NCI-H2081 (cell line): ENCODE measurements at places on chromosomes 5 and 9.

DNA sequence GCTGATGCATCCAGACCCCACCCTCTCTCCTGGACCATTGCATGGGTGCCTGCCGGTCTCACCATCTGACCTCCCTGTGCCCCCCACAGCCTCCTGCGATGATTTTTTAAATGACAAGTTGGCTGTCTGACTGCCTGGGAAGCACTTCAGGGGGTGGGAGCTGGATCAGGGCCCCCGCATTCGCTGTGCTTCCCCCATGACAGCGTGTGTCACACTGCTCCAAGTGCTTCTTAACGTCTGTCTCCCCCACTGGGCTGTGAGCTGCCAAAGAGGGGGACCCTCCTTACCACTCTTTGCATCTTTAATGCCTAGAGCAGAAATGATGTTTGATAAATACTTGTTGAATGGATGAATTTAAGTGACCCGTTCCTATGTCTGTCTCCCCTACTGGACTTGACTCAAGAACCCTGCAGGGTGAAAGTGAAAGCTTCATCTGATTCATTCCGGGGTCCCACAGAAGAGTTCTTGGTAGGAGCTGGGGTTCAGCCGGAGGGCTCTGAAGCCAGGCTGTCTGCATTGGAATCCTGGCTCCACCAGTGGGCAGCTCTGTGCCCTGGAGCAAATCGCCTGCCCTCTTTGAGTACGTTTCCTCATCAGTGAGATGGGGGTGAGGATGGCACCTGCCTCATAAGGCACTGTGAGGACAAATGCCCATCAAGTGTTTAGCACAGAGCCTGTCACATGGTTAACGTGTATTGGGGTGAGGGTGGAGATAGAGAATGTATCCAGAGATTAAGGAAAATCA, 7.6 kb upstream of the EGR1 start:
- no peak for DNase-seq

DNA sequence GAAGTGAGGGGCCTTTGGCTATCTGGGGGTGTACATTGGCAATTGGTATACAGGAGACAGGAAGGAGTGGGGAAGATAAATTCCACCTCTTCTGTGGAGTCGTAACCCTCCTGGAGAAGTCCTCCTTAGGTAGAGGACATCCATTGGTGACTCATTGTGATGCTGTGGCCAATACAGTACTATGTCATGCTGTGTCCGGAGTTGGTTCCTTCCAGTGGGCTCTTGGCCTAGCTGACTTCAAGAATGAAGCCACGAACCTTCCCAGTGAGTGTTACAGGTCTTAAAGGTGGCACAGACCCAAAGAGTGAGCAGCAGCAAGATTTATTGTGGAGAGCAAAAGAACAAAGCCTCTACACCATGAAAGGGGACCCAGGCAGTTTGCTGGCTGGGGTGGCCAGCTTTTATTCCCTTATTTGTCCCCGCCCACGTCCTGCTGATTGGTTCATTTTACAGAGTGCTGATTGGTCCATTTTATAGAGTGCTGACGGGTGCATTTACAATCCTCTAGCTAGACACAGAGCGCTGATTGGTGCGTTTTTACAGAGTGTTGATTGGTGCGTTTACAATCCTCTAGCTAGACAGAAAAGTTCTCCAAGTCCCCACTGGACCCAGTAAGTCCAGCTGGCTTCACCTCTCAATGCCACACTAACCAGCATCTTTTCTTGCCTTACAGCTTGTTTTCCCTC, 37.3 kb upstream of the FBP1 start:
- no peak for DNase-seq

- DNase-seq: no peak
These were observed 887 bp downstream of the GDA start for GRCh38 chr9:72150127-72150526.

- no peak for DNase-seq
These were observed 108.5 kb downstream of the EBF1 start for GRCh38 chr5:158990979-158991775.

DNA sequence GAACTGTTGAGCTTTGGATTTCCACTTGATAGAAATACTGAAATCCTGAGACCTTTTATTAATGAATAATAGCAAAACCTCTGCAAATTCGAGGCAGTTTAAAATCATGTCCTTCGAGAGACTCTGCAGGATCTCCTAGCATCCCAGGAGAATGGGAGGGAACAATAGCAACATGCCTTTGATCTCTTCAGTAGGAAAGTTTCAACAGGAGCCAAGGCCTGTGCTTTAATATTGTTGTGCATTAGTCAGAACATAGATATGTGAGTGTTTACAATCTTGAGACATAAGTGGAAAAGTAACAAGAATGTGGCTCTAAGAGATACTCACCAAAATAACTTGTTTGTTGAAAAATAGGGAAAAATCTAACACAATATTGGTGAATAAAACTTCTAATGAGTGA, 83.3 kb upstream of the LHFPL2 start:
- DNase-seq: no peak

DNA sequence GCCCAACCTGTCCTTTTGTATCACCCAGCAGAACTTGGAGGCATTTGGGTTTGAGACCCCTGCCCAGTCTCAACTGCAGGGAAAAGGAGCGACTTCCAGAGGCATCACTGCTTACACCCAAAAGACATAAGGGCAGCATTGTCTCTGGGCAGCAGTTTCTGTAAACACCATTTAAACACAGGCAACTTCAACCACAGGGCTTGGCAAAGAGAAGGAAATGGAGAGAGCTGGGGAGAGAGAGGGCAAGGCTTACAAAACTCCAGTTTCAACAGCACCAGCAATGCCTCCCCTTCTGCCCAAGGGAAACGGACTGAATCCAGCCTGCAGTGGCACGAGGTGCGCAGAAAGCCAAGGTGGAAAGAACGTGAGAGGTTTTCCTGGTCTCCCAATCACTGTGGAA, 147.6 kb downstream of the ROR2 start:
- DNase-seq: no peak

DNA sequence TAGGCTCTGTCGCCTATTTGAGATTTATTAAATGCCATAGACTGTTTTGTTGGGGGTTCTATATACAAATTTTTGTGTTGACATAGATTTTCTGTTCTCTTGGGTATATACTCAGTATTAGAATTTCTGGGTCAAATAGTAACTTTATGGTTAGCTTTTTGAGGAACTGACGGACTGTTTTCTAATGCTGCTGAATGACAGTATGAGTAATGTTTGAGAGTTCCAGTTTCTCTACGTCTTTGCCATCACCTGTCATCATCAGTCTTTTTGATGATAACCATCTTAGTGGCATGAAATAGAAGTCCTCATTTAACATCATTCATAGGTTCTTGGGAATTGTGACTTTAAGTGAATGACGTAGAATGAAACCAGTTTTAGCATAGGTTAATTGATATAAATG, 60.1 kb downstream of the CCDC171 start:
- DNase-seq: no peak

DNA sequence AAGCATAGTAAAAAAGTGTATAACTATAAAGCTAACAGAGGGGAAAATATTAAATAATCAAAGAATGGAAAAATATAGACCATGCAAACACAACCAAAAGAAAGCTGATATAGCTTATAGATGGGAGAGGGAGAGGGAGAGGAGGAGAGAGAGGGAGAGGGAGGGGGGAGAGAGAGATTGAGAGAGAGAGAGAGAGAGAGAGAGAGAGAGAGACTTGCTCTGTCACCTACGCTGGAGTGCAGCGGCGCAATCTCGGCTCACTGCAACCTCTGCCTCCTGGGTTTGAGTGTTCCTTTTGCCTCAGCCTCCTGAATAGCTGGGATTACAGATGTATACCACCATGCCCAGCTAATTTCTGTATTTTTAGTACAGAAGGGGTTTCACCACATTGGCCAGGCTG, 110.6 kb downstream of the RAPGEF6 start:
- no peak for DNase-seq

GRCh38 chr5:8019719-8020218, 150.8 kb downstream of the MTRR start:
- DNase-seq: no peak

DNA sequence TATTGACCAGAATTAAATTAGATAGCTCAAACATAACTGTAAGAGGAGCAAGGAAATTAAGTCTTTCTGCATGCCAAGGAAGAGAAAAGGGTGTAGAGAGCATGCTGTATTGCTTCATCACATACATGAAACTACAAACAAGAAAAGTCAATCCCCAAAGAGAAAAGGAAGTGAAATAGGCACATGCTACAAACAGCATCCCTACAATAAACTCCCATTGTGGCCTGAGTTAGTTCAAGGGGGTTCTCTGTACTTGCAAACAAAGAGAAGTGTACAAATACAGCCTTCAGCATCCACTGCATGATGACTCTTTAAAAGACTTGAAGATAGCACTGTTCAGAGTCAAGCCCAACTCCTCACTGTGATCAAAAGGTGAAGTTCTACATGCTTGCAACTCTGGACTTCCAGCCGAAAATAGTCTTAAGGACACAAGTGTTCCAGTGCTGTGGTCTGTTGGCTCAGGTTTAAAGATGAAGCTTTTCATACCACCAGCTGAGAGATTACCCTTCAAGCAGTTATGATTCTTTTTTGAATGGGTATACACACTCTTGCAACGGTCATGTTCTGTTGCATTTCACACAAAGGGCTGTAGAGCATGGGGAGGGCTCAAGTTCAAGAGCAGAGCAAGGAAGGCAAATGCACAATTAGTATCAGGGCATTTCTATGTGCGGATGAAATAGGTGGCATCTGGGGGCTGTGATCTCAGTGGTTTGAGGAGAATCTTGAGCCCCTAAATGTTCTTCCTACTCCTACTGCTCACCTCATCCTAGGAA, 534.5 kb downstream of the EBF1 start:
- no peak for DNase-seq

DNA sequence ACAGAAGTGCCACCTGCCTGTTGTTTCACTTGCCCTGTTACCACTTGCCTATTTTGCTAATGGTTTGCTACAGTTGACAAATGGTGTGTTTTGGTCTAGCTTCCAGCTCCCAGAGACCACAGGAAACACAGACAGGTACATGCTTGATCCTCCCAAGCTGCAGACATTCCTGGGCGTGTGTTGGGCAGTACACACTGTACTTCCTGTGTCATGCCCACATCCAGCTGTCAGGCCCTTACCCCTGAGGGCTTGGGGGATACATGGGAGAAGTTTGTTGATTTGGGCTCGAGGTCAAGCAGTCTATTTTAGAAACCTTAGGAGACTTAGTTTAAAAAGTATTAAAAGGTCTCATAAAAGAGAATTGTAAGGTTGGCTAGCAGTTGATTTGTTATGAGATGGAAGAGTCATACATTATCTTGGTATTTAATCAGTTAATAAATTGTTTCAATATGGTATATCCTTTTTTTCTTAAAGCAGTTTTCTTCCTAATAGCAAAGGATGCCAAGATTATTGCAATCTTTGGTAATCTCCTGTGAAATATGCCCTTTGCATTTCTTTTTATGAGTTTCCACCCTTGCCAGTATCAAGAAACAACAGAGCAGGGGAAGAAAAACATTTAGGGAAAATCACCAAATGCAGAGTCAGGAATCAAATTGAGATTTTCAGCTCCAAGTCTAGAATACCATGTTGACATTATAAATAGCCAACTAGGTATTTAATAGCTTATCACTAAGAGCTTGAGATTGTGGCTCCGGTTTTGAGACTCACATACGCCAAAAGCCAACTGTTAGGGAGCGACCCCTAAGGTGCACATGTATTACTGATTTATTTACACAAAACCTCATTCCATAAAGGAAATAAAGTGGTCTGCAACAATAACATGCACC, 52.3 kb upstream of the CD180 start:
- DNase-seq: no peak

GRCh38 chr9:26891726-26892125, 876 bp downstream of the CAAP1 start:
- no peak for DNase-seq

DNA sequence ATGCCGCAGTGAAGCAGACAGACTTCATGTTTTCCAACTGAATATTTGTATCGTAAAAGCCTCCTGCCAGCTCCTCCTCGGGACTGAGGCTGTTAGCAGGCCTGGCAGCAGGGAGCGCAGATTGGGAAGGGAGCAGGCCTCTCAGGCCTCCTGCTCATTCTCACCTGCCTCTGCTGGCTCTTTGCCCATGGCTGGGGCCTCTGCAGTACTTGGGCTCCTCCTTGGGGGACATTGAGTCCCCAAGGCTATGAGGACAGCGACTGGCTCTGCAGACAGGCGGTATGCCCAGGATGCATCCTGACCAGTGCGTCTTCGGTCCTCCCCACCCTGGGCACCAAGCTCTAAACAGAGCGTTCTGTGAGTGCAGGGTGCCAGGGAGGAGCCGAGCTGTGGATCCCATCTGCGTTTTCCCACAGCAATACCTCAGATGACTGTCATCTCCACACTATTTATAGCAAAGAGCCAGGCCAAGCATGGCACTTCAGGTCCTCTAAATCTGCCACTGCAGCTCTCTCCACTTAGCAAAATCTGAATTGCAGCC, 38.7 kb downstream of the TSTD2 start:
- DNase-seq: peak; percentile 68

DNA sequence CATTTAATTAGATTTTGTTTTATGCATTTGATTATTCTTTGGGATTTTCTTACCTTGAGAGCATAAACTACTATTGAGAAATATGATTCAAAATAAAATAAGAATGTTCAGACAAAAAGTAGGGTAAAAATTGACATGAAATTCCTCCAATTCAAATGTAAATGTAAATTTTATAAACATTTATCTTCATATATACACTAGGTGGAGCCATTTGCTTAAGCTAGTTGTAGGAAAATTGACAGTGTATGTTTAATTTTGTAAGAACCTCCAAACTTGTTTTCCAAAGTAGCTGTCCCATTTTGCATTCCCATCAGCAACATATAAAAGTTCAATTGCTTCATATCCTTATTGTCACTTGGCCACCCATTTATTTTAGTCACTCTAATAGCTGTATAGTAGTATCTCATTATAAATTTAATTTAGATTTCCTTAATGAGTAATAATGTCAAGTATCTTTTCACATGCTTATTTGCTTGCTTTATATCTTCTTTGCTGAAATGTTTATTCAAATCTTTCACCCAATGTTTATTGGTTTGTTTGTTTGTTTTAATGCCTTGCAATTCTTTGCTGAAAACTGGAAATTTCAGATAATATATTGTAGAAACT, 37.6 kb upstream of the SLCO6A1 start:
- DNase-seq: peak; percentile 2

DNA sequence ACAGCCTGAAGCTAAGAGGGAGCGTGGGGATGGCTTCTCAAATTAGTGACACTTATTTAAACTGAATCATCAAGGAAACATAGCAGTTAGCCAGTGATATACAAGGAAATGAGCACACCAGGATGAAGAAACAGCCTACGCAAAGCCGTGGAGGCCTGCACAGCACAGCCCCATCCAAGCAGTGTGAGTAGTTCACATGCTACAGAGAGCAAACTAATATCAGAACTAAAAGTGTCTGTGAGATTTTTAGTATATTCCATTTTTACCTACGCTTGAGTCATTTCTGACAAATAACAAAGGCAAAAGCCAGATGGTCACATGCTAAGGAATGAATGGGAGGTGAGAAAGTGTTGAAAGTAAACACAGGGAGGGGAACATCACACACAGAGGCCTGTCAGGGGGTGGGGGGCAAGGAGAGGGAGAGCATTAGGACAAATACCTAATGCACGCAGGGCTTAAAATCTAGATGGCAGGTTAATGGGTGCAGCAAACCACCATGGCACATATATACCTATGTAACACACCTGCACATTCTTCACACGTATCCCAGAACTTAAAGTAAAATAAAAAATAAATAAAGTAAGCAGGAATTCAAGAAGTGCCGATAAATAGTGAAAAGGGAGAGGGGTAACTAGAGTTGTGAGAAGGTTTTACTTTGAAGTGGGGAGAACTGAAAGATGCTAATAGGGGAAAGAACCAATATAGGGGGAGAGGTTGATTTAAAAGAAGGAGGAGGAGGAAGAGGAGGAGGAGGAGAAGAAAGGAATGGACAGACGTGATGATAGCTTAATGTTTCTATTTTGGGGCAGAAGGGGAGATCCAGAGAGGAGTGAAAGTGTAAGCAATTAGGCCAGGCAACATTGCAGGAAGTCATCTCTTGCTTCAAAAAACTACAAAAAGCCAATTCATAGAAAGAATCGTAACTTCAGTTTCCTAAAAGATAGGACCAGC, 100.9 kb upstream of the PTGER4 start:
- no peak for DNase-seq
